RPMI7951 (cell line): ENCODE measurements at places on chromosomes 13 and 19. TPM values are rescaled to one million over a fixed set of nuclear protein-coding genes. Genes with fewer than 3 reads are reported as not detected.

- DNase-seq, result no peak
These were observed 12.7 kb downstream of the SMIM24 start for GRCh38 chr19:3467437-3468198.

Gene ETHE1
- total RNA-seq, result 232 and 297 TPM in 2 replicates

DNA sequence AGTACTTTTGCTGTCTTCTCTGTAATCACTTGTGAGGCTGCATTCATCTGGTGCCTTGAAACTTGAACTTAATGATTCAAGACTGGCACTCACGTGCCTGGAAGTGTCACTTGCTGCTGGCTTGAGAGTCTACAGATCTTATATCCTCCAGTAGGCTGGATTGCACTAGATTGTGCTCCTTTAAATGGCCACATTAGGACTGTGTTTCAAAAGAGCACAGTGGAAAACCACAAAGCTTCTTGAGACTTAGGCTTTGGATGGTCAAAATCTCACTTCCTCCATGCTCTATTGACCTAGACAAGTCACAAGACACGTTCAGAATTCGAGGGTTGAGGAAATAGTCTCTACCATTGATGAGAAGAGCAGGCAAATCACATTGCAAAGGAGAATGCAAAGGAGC lies 1278.8 kb upstream of the MIR17HG start:
- DNase-seq, result no peak

DNA sequence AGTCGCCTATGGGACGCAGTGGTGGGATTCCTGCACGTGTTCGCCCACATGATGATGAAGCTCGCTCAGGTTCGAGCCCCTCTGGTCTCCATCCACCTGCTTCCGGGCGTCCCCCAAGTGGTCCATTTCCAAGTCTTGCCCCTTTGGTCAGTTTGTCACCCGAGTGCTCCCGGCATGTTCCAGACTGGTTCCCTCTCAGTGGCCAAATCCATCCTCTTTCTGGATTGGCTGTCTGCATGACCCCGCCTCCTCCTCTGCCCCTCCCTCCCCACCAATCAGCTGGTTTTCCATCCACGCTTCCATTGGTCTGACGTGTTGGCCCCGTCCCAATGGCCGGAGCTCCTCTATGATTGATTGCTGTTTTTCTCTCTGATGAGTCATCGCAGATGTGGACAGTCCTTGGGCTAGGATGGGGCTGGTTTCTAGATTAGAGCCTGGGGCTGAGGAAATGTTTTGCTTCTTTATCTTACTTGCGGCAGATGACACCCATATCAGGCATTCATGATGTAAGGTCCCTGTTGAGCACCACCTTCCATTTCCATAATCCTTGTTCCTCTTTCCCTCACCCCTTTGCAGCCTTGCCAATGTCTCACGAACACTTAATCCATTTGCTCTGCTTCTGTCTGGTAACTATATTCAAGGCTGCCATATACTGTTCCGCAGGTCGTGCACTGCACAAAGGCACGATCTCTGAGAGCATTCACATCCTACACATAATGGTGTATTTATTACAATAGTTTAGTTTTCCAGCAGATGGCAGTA lies 73.8 kb downstream of the MAP4K1 start:
- DNase-seq, result peak; percentile 99

DNA sequence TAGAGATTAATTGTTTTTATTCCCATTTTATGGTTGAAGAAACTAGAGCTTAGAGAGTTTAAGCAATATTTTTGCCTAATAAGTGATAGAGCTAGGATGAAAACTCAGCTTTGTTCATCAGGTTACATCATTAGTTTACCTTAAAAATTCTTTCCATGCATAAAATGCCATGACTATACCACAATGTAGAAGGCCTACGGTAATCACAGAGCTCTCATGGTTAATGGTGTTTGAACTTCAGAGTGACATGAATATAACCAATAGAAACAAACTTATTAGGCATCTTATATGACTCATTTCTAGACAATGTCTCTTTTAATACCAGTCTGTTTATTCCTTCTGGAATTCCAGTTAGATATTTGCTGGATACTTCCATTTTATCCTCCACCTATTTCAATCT lies 78.5 kb downstream of the FGF9 start:
- no peak for DNase-seq

DNA sequence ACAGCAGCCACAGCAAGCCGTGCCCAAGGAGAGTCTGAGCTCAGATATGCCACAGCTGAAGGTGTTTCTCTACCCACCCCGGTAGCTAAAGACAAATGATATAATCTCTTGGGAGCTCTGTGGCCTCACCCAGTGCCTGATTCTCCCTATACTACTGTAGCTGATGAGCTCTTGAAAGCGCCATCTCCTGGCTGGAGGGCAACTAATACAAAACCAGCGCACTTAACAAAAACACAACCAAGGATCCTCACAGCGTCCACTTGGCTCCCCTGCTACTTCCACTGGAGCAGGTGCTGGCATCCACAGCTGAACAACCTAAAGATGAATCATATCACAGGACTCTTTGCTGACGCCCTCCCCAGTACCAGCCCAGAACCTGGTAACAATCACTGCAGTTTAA lies 1212.0 kb downstream of the PCDH17 start:
- no peak for DNase-seq

GRCh38 chr19:1307320-1307719 lies 21.6 kb downstream of the EFNA2 start:
- DNase-seq, result no peak
